ENCODE measurements at places on chromosomes 2 and 18.

- no peak for DNase-seq
Measured at GRCh38 chr18:832085-832681, 20.1 kb upstream of the YES1 start.

- DNase-seq: no peak
Measured at GRCh38 chr2:233026198-233026813, 6.2 kb upstream of the NEU2 start.

GRCh38 chr2:1544478-1545069 is 131.3 kb downstream of the TPO start:
- no peak for DNase-seq

GRCh38 chr2:80365762-80366161 is 61.2 kb upstream of the LRRTM1 start:
- DNase-seq: no peak

DNA sequence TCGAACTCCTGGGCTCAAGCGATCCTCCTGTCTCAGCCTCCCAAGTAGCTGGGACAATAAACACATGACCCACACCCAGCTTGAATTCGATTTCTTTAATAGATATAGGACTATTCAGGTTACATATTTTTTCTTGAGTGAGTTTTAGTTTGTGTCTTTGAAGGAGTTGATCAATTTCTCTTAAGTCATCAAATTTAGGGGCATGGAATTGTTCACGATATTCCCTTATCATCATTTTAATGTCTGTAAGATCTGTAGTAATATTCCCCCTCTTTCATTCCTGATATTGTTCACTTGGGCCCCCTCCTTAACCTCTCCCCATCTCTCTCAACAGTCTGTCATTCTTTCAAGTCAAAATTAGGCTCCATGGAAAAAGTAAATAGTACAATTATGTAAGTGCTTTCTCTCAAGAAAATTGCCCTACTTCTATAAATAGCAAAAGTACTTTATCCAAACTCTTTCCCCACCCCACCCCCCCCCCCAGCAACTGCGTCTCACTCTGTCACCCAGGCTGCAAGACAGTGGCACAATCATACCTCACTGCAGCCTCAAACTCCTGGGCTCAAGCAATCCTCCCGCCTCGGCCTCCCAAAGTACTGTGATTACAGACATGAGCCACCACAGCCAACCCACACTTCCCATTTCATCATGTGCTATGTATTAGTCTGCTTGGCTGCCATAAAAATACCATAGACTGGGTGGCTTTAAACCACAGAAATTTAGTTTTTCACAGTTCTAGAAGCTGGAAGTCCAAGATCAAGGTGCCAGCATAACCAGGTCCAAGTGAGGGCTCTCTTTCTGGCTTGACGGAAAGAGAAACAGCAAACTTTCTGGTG is 20.1 kb downstream of the WDR33 start:
- no peak for DNase-seq

- no peak for DNase-seq
Measured at GRCh38 chr2:174608866-174609214, 11.2 kb upstream of the WIPF1 start.
